ENCODE measurements at places on chromosomes 16 and 17.

GRCh38 chr17:75514919-75515495 lies 330 bp downstream of the CASKIN2 start:
- DNase-seq = no peak

DNA sequence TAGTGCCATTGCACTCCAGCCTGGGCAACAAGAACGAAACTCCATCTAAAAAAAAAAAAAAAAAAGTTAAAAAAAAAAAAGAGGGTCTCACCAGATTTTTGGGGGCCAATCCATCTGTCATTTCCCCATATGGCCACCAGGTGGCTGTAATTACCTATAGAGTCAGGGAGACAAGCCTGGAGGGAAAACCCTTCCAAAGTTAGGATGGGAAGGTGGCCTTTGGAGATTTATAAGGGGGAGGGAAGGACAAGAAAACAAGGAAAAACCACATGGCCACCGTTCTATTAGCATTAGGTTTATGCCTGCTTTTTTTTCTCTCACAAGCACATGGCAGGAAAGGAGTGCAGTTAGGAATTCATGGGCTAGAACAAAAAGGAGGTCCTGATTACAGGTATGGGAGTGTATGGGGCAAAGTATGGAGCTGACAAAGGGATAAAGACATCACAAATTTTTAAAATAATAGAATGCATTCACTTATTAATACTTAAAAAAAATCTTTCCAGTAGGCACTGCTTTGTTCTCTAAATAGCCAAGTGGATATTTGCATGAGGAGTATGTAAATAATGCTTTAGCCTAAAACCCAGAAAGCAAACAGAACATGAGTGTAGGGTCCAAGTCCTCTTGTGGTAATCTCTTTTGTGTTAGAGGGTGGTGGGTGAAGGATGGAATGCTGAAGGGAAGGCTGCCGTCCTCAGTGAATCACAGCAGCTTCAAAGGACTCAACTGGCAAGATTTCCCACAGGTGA lies 5.1 kb downstream of the CYB5D1 start:
- no peak for DNase-seq

DNA sequence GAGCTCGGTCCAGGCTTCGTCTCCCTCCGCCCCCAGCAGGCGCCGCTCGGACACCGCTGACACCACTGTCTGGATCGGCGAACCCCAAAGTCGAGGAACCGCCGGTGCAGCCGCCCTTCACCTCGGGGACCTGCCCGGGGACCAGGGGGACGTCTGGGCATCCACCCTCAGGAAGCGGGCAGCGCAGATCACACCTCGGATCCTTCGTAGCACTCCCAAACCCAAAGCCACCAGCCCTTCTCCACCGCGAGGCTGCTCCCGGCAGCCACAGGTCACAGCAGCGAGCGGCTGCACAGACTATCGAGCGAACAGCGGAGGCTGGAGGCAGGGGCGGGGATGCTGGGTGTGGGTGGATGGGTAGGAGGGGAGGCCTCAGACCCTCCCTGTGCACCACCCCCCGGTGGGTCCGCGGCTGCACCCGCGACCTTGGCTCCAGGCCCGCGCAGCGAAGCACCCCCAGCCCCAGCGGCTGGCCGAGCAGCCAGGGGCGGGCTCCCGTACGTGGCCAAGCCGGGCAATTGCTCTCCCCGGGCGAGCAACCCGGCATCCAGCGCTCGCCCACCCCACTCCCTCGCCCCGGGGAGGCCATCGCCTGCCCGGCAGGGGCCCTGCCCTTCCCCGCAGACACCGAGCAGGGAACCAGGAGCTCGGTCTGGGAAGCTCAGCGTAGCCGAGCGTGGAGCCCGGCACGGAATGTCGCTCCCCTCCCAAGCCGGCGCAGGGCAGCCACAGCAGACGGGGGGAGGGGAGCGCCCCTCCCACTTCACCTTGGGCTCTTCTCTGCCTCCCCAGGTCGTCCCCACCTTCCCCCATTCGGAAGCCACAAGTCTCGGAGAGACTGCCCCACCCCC lies 1.0 kb downstream of the SDK2 start:
- DNase-seq = no peak

DNA sequence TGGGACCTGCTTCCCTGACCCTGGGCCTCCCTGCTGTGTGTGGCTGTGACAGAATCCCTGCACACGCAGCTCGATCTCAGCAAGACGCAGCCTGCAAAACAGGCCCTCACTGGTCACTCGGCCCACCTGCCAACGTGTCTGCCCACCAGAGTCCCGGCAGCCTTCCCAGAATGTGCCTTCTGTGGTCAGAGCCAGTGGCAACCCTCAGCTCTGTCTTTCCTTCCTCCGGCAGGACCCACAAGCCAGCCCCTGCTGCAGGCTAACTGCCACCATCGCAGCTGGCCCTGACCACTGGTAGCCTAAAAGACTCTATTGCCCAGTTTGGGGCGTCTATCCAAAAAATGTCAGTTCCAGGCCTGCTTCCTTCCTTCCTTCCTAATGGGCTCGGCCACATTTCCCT lies 83.2 kb downstream of the LITAF start:
- no peak for DNase-seq

- no peak for DNase-seq
These were observed 17.9 kb upstream of the TRPV3 start for GRCh38 chr17:3575511-3575910.

DNA sequence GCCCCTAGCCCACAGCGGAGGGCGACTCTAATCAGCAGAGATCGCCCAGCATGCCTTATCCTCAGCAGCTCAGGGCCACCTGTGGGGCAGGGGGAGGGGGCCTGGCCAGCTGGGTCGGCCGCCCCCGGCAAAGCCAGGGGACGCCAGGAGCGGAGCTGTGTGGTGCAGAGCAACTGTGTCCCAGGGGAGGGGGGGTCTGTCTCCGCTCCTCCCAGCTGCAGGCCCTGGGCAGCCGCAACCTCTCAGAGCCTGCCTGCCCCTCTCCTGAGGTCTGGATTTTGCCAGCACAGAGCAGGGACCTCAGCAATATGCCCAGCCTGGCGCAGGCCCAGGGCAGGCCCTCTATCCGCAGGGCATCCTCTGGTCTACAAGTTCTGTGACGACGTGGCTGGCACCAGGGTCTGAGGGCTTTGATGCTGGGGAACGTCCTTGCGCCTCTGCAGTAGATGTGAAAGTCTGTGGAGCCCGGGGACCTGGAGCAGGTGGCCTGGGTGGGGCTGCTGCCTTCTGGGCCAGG lies 36.5 kb upstream of the SLC38A10 start:
- DNase-seq = no peak

DNA sequence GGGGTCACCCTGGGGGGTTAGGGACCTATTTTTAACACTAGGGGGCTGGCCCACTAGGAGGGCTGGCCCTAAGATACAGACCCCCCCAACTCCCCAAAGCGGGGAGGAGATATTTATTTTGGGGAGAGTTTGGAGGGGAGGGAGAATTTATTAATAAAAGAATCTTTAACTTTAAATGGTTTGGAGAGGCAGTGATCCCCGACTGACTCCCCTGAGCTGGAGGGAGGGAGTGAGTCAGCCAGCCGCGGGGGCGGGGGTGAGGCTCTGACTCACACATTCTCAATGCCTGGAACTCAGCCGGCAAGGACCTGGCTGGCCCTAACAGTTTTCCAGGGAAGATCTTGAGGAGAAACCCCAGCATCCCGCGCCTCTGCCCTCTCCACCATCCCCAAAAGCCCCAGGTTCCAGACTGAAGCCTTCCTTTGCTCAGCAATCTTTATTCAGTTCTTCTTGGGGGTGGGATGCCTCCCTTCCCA lies 1.5 kb downstream of the HCFC1R1 start:
- DNase-seq = no peak

DNA sequence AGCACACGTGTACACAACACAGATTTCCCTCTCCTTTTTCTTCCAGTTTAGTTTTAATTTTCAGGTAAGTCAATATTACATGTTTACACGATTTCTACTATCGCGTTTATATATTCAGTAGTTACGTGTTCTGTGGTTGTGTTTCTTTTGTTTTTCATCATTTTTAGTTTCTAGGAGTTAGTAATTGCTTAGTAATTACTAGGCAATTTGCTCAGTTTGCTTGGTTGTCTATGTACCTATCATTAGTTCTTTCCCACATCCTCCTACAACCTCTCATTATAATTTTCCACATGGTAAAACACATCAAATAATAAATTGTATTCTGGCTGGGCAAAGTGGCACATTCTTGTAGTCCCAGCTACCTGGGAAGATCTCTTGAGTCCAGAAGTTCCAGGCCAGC lies 24.6 kb upstream of the GUCY2D start:
- no peak for DNase-seq

- DNase-seq = no peak
These were observed 27.1 kb downstream of the TAC4 start for GRCh38 chr17:49820773-49821172.

DNA sequence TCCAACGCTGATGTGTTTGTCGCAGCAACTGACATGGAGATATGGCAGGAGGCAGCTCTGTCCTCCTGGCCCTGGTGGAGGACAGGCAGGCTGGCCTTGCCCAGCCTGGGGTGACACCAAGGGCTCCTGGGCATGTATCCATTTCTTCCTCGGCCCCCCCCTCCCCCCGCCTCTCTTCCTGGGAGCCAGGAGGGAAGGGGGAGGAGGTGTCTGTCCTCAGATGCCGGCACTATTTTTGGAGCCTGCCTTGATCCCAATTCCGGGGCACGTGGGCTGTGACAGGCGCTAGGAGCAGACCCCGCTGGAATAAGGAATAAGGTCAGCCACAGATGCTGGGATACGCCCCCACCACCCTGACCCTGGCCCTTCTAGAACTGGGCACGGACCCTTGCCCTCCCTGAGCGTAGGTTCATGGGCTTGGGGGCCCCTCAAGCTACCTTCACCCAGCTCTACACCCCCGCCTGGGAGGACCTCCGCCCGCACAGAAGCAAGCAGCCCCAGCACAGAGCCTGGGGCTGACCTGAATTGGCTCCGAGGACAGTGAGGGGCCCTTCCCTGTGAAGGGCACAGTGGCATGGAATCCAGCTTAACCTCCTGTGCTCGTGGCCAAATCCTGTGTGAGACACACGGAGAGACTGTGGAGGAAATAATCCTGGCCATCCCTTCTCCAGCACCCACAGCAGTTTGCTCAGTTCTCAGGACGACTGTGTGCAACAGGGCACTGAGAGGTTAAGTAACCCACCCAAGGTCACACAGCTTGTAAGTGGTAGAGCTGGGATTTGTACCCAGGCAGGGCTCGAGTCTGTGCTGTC lies 24.1 kb downstream of the SEC14L5 start:
- DNase-seq = no peak

DNA sequence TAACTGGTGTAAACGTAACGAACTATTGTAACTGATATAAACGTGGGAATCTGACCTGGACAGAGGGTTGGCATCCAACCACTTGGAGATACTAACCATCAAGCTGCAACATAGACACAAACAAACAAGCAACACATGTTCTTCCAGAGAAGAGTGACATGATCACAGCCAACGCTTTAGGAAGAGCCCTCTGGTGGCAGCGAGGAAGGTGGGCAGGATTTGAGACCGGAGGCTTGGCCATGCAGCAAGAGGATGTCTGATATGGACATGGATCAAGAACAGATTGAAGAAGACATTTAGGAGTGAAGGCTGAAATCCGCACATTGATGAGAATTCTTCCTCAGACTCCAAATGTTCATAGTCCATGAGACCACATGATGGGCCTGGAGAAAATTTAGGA lies 40.3 kb upstream of the TNRC6A start:
- no peak for DNase-seq

DNA sequence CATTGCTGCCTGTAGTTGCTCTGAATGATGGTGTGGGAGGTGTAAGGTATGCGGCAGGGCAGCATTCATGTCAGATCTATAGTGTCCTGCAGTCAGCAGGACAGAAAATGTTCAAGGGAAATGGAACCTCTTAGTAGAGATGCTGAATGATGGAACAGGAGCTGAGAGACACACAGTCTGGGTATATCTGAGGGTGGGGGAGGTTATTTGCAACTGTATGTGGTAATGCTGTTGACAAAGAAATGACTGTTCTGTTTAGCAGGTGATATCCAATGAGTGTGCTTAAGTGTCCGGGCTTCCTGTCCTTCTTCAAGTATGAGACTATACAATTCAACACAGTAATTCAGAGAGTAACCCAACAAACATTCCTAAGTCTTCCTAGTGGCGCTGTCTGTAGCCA lies 46.6 kb downstream of the STH start:
- no peak for DNase-seq

DNA sequence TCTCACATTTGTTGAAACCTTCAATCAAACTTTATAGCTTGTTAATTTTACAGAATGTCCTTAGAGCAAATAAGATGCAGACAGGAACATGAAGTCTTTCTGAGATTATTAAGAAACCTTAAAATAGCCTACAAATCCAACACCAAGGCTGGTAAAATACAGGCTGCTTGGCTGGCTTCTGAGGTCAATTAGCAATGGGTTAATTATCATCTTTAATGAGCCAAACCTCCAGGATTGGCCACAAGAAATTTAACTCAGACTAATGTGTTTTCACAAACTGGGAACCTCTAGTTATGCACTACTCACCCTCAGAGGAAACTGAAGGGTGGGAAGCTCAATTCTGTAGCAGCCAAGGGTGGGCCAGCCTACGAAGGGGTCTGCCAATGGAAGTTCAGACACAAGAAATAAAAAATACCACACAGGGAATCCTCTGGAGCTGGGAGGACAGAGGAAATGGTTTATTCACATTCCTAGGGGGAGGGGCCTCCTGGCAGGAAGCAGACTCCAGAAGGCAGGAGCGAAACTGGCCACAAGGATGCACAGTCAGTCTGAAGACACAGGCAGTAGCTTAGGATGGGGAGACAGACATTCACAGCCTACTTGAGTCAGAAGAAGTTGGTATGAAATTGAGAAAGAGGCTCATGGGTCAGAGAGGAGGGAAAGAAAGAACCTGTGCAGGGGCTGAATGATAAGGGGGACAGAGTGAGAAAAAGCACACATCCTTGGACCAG lies 36.1 kb downstream of the HIC1 start:
- no peak for DNase-seq

DNA sequence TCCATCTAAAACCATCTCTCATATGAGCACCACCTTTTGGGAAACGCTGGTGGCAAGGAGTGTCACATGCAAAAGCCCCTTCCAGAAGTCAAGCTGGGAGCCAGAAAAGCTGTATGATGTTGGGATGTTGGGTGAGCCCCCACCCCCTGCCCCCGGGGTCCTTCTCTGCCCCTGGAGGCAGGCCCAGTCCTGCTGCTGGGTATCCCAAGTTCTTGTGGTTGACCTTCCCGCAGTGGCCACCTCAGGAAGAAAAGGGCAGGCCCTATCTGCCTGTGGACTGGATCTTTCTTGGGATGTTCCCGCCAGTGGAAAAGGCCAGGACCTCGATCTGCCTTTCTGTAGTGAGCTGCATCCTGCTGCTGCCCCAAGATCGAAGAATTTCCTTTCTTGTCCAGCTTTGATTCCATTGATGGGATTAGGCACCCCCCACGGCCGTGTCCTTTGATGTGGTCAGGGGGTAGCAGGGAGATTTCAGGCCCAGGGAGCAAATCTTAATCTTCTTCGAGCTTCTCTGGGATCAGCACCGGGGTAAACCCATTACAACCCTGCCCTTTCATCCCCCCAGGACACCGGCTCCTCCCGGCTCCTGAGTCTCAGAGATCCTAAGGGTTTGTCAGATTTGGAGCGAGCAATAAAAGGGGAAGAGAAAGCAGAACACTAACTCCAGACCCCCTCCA lies 165.6 kb downstream of the RAB11FIP4 start:
- DNase-seq = no peak
